ENCODE measurements at places on chromosomes 6 and 20.
A peak's percentile ranks its signal among the peaks of the same experiment; 100 is the strongest.

- no peak for DNase-seq
Measured at GRCh38 chr6:75291744-75292143, 7.2 kb upstream of the TMEM30A start.

GRCh38 chr6:139860203-139860602 is 485.8 kb upstream of the CITED2 start:
- no peak for DNase-seq

DNA sequence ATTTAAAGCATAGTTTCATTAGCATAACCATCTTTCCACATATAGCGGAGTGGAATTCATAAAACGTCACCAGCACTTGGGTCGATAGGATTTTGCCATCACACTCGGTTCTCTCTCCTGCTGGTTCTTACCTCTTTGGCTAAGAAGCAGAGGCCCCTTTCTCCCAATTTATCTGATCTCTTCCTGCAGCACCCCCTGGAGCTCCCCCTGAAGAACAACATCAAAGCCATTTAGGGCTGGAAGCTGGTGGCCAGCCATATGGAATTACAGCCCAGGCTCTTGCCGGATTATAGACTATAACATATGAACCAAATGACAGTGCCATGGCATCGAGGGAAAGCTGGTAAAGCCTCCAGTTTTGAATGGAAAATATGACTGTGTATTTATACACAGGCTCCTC is 6.4 kb upstream of the KIF6 start:
- no peak for DNase-seq

DNA sequence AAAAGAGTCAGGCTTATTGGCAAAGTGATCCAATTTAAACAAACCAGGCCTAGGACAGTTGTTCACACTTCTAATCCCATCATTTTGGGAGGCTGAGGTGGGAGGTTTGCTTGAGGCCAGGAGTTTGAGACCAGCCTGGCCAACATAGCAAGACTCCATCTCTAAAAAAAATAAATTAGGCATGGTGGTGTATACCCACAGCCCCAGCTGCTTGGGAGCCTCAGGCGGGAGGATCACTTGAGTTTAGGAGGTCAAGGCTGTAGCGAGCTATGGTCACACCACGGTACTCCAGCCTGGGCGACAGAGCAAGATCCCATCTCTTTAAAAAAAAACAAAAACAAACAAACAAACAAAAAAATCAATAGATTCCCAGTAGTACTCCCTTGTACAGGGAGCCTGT is 86.8 kb downstream of the SASH1 start:
- DNase-seq = no peak

DNA sequence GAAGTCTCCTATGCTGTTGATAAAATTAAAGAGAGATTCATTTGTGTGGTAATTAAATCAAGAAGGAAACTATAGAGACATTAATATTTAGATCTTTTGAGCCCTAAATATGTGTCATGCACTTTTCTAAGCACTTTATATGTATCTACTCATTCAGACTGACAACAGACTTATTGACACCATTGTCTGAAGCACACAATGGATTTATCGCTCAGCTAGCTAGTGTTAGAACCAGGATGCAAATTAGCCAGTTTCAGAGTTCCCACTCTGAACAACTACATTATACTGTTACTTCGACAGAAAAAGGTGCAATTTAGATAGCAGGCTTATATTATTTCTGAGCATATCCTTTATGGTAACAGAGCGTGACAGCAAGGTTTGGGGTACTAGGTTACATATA is 27.7 kb upstream of the KIAA0408 start:
- no peak for DNase-seq

- no peak for DNase-seq
Measured at GRCh38 chr6:80165819-80166218, 59.3 kb downstream of the BCKDHB start.

- DNase-seq = peak; percentile 9
Measured at GRCh38 chr6:169859401-169859977, 108.1 kb downstream of the ERMARD start.

- peak; percentile 38 for DNase-seq
Measured at GRCh38 chr20:35942243-35942642, 12.1 kb downstream of the SCAND1 start.

DNA sequence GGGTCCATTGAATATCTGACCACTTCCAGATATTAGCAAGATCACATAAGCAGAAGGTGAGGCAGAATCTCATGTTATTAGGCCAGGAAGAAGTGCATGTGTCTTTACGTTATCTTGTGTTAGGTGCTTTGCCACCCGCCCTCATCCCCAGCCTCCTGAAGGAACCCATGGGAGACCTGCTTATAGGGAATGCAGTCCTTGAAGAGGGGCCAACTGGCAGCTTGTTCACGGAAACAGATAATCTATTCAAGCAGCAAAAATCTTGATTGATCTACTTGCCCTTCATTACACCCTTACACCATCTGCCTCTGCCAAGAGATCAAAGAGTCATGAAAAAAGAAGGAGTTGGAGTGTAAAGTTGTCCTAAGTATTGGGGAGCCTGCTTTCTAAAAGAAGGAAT is 576.4 kb downstream of the HTR1B start:
- no peak for DNase-seq

DNA sequence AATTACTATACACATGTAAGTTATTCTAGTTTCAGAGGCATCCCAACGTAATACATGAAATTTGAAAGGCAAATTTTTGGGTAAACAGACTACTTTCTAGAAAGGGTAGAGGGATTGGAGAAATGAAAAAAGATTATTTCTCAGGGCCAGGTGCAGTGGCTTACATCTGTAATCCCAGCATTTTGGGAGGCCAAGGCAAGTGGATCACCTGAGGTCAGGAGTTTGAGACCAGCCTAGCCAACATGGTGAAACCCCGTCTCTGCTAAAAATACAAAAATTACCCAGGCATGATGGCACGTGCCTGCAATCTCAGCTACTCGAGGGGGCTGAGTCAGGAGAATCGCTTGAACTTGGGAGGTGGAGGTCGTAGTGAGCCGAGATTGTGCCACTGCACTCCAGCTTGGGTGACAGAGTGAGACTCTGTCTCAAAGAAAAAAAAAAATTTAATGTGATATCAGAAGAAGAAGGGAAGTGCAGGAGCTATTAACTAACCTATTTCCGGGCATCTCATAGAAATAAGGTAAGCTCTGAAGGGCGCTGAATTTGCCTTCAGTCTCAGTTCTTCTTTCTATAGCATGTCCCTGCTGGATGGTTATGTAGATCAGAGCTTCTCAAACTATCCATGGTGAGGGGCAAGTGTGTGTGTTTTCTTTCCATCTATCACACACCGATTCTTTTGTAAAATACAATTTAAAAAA is 100.3 kb upstream of the MTHFD1L start:
- no peak for DNase-seq

DNA sequence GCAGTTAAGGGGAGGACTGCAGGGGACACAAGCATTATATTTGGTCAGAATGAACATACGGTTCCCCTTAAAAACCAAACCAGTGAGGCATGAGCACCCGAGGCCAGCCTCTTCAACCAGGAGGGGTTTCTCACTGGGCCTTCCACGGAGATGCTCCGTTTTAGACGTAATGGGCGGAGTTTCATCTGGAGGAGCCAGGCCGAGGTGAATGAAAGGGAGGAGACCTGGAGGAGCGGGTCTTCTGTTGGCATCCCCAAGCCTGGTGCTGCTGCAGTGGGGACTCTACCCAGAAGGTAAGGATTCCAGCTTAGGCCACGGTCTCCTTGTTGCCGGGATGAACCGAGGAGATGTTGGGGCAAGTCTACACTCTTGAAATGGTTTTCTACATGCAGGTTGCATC is 47.4 kb downstream of the ADNP start:
- DNase-seq = no peak

DNA sequence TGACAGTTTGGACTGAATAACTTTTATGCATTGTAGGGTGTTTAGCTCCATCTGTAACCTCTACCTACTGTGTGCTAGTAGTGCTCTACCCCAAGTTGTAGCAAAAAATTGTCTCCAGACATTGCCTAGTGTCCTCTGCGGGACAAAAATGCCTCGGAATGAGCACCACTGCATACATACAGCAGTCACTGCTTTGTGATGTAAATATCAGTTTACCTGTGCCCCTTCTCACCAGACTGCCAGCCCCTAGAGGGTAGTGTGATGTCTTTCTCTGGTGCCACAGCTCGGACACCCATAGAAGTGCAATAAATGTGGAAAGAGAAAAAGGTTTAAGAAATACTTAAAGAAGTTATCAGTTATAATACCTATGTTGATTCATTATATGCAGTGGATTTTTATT is 25.1 kb downstream of the TMEM200A start:
- DNase-seq = no peak

GRCh38 chr6:36114798-36115408 is 15.4 kb upstream of the MAPK13 start:
- DNase-seq = no peak

DNA sequence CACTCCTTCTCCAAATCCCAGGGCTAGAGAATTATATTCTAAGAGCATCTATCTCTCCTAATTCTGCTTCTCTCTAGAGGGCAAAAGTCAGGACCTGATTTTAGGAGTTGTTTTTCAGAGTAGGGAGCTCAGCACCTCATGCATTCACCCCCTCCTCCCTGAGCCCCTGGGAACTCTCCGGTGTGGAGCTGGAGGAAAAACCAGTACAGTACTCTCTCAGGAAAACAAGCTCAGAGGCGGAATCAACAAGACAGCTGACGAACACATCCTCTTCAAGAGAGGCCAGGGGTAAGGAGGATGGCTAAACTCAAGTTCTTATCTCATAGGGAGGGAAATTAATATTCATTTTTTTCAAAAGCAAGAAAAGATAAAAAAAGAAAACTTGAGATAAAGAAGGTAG is 120.1 kb upstream of the CDYL start:
- no peak for DNase-seq

- no peak for DNase-seq
Measured at GRCh38 chr20:47396762-47397476, 40.4 kb upstream of the ZMYND8 start.

DNA sequence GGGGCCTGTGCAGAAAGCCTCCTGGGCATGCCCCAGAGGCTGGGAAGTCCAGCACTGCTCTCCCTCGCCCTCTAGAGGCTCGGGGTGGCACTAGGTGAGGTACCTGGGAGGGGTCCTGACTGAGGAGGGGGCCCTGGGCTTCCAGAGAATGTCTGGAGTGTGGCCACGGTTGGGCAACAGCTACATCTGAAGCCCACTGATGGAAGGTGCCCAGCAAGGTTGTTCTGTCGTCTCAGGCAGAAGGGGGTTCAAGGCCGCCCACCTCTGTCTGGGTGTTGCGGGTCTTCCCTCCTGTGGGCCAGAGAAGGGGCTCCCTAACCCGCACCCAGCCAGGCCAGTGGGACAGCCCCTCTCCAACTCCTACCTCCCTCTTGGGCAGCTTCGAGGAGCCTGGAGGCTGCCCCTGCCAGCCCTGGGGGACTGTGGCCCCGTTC is 11.4 kb upstream of the VEGFA start:
- DNase-seq = no peak

- no peak for DNase-seq
Measured at GRCh38 chr6:41446907-41447545, 99.2 kb upstream of the FOXP4 start.

DNA sequence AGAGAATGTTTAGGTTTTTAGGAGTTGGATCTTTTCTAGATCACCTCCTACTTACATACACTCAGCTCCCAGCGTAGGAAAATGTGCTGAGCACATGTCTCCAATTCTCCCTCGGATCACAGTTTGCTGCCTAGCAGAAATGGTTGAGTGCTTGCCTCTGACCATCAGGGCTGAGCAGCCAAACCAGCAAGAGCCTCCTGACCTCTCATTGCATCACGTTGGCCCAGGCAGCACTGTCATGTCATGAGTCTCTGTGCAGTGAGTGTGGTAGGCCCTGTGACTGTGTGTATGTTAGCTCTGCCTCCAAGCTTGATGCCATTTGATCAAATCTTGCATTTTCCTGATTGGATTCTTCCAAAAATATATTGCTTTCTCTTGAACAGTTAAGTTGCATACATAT is 112.0 kb downstream of the LRRC1 start:
- DNase-seq = no peak

- DNase-seq = no peak
Measured at GRCh38 chr20:49620364-49621240, 52.7 kb upstream of the PTGIS start.

- no peak for DNase-seq
Measured at GRCh38 chr6:111572216-111572706, 33.4 kb downstream of the TRAF3IP2 start.

GRCh38 chr20:50916257-50916656 is 15.0 kb downstream of the ADNP start:
- no peak for DNase-seq

DNA sequence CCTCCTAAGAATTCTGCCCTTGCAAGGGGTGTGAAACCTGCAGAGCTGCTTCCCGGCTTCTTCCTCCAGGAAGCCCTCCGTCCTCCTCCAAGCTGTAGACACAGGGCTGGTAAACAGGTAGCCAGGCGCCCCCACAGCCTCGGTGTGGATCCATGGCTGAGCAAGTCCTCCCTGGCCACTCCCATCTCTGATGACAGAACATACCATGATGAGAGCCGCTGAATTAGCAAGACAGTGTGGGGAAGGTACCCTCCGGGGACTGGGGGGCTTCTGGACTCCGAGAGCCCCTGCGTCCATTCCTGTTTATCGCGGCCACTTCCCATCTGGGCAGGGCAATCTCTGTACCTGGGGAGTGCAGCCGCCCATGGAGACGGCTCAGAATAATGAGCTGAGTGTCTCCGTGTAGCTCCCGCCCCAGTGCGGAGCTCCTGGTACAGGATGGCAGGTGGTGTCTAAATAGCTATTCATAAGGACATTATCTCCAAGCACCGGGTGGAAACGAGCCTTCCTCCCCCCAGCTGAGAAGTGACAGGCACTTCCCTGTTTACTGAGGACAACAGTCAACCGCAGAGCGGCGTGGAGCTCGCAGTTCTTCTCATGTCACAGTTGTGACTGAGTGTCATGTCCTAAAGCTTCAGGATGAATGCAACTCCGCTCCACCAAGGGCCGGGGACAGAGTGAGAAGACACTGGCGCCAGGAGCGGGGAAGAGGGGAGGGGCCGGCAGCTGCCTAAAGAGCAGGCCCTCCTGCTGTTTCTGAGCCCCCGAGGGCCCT is 22.7 kb upstream of the NTSR1 start:
- DNase-seq = peak; percentile 65

- DNase-seq = no peak
Measured at GRCh38 chr6:25627001-25627400, 25.0 kb upstream of the SCGN start.

GRCh38 chr20:48490961-48491831 is 336.6 kb downstream of the PREX1 start:
- DNase-seq = no peak

Data from head of caudate nucleus (tissue), 42 donors.